ENCODE measurements at places on chromosomes 3 and 15. TPM values are rescaled to one million over a fixed set of nuclear protein-coding genes. Genes with fewer than 3 reads are reported as not detected.

Gene BLOC1S6
- total RNA-seq = 92.1 TPM

Gene MKRN2OS
- not detected for total RNA-seq

Gene LRIG1
- total RNA-seq = 84.4 TPM

Gene CFAP92
- total RNA-seq = not detected

Gene PLCB2
- 0.53 TPM for total RNA-seq

Gene ANAPC13
- 98.6 TPM for total RNA-seq

Gene GREM1
- total RNA-seq = under 0.01 TPM

Gene IQCH
- 5.7 TPM for total RNA-seq

Gene ABHD6
- 8.5 TPM for total RNA-seq

Gene THBS1
- total RNA-seq = 277 TPM

Gene SLC6A11
- not detected for total RNA-seq

Gene SV2B
- total RNA-seq = not detected

Gene ITGA11
- 43.8 TPM for total RNA-seq

Gene GPR15
- total RNA-seq = not detected

Gene PEX5L
- total RNA-seq = not detected

Gene SNX1
- total RNA-seq = 45.0 TPM

Gene TMEM207
- not detected for total RNA-seq
